Stimulated activated CD4-positive, alpha-beta T cell treated with anti-CD3 and anti-CD28 coated beads, Interleukin-1b, Interleukin-23, amount 100 ng/mL, for 48 hours (primary cell): ENCODE measurements at places on chromosomes 11 and 22.

- DNase-seq = no peak
Measured at GRCh38 chr11:47611348-47611794, 17.2 kb upstream of the C1QTNF4 start.

DNA sequence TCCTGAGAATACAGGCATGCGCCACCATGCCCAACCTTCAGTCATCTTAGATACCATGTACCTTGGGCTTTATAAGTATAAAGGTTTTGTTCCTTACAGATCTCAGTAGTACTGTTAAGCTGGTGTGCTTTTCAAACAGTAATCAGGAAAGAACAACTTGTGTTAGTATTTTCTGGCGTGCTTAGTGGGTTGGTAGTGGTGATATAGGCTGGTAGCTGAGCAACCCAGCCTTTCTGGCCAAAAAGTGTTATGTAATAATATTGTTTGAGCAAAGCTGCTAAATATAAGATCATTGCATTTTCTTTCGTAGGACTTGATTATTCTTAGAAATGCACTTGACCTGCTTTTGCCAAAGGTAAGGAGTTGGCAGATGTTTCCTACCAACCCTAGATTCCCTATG, 6.5 kb downstream of the ADSL start:
- no peak for DNase-seq

- DNase-seq = no peak
Measured at GRCh38 chr11:10798330-10798928, 10.3 kb downstream of the EIF4G2 start.

DNA sequence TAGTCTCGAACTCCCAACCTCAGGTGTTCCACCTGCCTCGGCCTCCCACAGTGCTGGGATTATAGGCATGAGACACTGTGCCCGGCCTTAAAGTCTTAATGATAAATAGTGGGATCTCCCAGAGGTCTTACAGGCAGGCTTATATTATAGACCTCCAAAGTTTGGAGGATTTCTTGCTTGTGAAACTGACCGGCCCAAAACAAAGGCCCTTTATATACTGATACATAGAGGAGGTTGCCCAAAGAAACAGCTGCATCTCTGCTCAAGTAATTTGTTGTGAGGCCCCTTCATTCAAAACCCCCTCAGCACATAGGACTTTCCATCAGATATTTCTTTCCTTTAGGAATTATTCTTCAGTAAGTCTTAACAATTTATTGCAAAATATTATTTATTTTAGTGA, 27.4 kb upstream of the RDX start:
- DNase-seq = no peak

GRCh38 chr11:13283636-13284035, 6.0 kb downstream of the BMAL1 start:
- no peak for DNase-seq

GRCh38 chr11:95255251-95256145, 24.5 kb upstream of the SESN3 start:
- no peak for DNase-seq

- no peak for DNase-seq
Measured at GRCh38 chr11:115996808-115997188, 492.6 kb upstream of the CADM1 start.

- no peak for DNase-seq
Measured at GRCh38 chr22:22403306-22403705, 105.2 kb downstream of the ZNF280B start.

GRCh38 chr11:87301785-87302540, 264.2 kb downstream of the TMEM135 start:
- no peak for DNase-seq

- DNase-seq = no peak
Measured at GRCh38 chr22:39765661-39766060, 127.9 kb downstream of the ENTHD1 start.

DNA sequence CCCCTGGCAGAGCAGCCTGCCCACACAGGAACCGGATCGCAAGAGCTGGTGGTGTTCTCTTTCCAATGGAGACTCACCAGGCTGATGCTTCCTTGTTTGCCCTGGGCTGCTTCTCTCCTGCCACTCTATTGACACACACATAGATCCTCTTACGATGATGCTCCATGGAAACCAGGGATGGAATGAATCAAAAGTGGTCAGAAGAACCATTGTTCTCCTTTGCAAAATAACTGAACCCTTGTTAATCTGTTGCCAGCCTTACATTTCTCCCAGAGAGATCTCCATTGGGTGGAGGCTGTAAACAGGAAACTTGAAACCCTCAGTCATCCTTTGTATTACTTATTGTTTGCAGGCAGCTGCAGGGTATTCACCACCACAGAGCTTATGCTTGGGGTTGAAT, 24.6 kb upstream of the LDLRAD3 start:
- DNase-seq = no peak

- DNase-seq = no peak
Measured at GRCh38 chr22:42623301-42623751, 8.6 kb upstream of the POLDIP3 start.

- no peak for DNase-seq
Measured at GRCh38 chr11:70842701-70843100, 409.7 kb downstream of the SHANK2 start.

DNA sequence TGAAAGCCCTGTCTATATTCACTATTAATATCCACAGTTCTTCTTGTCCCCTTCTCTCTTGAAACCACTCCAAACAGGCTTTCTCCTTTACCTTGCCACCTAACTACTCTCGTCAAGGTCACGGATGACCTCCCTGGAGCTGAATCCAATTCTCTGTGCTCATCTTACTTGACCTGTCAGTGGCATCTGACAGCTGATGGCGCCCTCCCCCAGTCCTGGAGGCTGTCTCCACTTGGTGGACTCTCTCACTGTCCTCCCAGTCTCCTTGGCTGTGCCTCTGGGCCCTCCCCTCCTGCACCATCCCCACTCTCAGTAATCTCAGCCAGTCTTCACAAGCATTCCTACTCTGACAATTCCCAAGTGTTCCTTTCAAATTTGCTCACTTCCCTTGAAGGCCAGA, 8.7 kb downstream of the TNKS1BP1 start:
- DNase-seq = no peak

DNA sequence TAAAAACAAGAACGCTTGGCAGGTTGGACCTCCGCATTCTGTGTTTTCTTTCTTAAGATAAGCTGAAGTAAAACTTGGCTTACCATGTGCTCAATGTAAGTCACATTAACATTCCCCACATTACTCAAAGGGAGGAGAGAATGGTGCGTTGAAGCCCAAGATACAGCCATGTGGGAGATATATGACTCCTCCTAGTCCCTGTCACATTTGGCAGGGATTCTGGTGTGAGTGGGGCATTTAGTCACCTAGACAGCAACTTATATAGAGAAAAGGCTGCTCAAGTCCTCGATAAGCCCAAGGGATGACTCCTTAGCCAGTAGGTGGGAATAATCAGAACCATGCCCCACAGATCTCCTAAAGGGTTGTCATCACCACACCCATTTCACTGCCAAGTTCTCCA, 4.6 kb downstream of the PRSS23 start:
- DNase-seq = no peak

- DNase-seq = no peak
Measured at GRCh38 chr11:110566577-110566976, 136.8 kb downstream of the FDX1 start.
